CD4-positive, CD25-positive, alpha-beta regulatory T cell (primary cell): ENCODE measurements at places on chromosomes 6 and 20. TPM values are rescaled to one million over a fixed set of nuclear protein-coding genes. Genes with fewer than 3 reads are reported as not detected.

The E2F1 gene
- 3.1 TPM for total RNA-seq

The CCR6 gene
- 40.8 TPM for total RNA-seq

The OR2H1 gene
- not detected for total RNA-seq

The GJA10 gene
- not detected for total RNA-seq

The CALHM4 gene
- total RNA-seq, result not detected

The FAM162B gene
- total RNA-seq, result not detected

The OXT gene
- not detected for total RNA-seq

The KCNK16 gene
- total RNA-seq, result not detected

The TMEM217 gene
- 1.4 TPM for total RNA-seq
